ENCODE measurements at places on chromosomes 5 and 9.

- no peak for DNase-seq
Measured at GRCh38 chr5:32713770-32714381, 2.8 kb downstream of the NPR3 start.

GRCh38 chr5:154214371-154215106 lies 24.0 kb downstream of the GALNT10 start:
- no peak for DNase-seq

GRCh38 chr5:65961633-65962032 lies 35.3 kb downstream of the ERBIN start:
- no peak for DNase-seq

GRCh38 chr9:79812507-79813257 lies 240.9 kb downstream of the TLE4 start:
- no peak for DNase-seq

- DNase-seq: no peak
Measured at GRCh38 chr5:176574297-176574591, 25.1 kb downstream of the CDHR2 start.

DNA sequence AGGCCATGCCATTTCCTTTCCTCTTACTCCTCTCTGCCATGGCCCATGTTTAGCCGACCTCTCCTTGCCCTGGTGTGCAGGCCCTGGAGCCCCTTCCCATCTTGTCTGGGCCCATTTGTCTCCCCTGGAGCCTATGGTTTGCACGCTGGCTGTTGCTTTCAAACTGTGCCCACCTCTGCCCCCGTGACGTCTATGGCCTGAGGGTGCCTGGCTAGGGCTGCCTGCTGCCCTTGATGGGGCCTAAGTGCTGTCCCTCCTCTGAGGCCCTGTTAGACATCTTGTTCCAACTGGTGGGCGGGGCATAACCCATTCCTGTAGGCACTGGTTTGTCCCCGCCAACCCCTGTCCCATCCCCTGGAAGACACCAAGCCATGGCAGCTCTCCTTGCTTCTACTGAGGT lies 22.7 kb upstream of the ENHO start:
- no peak for DNase-seq

DNA sequence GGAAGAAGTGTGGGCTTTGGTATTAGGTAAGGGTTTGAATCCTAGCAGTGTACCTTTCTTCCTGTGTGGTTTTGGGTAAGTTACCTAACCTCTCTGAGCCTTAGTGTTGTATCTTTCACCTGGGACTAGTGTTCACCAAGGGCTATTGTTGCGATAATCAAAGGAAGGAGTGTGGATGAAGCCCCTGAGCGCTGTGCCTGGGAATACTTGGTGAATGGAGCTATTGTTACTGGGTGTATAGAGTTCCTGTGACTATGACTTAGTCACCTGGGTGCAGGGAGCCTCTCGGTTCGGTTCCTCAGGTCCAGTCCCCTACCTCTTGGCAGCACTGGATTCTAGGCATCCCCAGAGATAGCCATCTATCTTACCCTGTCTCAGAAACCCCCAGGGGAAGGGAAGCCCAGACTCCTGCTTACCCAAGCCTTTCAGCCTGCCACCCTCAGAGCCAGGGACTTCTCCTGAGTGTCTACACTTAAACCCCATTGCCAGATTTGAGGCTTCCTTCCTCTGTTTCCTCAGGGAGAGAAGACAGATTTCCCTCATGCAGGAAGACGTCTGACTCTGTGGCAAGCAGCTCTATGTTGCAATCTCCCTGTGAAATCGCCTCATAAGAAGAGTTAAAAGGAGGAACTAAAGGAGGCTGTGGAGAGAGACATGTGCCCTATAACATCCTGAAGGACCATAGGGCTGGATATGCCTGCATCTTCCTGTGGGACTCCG lies 181.0 kb upstream of the PITX1 start:
- DNase-seq: no peak

- no peak for DNase-seq
Measured at GRCh38 chr5:129717751-129718310, 30.1 kb upstream of the MINAR2 start.

DNA sequence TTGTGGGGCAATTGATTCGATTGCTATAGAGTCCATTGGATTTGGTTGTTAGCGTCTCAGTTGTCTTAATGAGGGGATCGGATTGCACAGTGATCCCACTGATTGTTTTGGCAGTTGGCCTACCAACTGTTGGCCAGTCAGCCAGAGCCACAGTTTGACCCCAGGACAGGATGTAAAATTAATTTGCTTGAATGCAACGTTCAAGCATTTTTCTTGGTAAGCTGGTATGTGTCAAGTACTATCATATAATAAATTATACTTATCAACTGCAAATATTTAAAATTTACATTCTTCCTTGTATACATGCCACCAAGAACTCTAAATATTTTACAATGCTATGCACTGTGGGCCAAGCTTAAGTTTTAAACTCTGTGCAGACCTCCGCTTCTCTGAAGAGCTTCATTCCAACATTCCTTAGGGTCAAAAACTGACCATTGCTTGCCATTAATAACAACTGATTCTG lies 80.4 kb upstream of the OSMR start:
- no peak for DNase-seq

GRCh38 chr5:159811712-159812111 lies 104.6 kb upstream of the ADRA1B start:
- no peak for DNase-seq

- DNase-seq: no peak
Measured at GRCh38 chr5:66515209-66515608, 81.0 kb upstream of the MAST4 start.

DNA sequence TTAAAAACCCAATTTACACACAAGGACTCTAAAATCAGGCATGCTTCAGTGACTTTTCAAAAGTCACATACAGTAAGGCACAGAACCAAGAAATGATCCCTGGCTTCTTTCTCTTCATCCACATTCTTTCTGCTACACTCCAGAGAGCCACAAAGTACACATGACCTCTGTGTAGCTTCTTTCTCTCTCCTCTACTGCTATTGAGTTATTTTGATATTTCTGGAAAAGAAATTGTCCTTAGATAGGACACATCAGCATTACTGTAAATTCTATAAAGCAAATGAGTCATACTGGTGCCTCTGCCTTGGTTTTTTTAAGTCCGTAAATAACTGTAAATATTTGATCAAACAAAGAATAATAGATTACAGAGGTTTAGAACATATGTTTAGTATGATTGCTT lies 96.3 kb downstream of the KIAA0825 start:
- DNase-seq: no peak

DNA sequence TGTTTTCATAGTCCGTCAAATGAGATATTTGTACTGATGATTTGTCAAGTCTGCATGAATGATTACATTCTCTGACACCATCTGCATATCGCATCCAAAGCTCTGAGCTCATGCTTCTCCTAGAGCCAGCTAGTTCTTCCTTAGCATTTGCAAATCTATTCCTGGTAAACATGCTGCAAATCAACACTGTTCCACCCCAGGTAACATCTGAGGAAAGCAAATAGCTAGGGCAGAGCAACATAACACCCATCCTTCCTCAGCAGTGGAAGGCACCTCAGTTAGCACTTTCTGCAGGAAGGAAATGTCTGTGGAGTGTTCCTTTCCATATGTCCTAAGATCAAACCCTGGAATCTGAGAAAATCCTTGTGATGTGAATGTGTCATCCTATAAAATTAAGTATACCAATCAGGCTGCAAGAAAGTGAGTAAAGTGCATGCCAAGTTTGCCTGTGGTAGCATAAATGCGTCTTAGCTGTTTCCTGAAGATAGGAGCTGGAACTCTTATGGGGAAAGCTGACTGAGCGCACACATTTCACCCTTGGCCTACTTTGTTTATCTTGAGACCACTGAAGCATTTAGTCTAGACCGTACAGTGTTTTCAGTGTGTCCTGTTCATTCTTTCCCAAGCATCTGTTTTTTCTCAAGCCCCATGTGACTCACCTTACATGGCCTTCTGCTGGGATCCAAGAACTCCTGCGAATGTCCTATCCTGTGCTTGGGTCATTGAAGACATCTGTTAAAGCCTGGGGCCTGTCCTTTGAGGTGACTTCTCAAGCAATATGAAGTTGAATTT lies 50.9 kb upstream of the STARD4 start:
- DNase-seq: no peak

- no peak for DNase-seq
Measured at GRCh38 chr9:129573977-129574376, 46.9 kb downstream of the C9orf50 start.

DNA sequence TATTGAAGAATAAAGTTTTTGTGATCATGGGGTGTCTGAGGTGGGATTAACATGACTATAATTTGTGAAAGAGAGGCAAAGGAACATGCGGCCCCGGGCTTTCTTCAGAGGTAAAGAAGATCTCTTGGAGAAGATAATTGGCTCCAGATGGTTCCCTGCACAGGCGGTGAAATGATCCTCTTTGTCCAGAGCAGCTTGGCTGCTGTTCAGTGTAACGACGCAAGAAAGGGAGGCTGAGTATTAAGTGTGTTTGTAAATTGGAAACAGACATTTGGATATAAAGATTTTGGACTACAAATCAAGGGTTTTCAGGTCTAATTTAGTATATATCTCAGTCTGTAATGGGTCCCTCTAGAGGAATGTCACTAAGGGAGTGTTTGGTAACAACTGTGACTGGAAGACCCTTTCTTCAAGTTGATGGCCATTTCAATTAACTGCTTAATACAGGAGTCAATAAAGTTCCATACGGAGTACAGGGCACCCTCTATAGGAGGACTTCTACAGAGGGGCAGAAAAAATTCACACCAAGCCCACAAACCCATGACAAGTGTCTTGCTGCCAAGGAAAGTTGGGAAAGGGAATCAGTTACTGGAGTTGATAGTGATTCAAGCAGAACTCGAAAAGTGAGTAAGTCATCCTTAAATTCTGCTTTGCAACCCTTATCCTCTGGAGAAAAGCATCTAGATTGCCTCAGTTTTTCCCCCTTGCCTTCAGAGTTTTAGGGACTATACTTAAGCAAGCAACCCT lies 4.1 kb downstream of the EQTN start:
- peak; percentile 67 for DNase-seq

- no peak for DNase-seq
Measured at GRCh38 chr9:36306471-36307306, 48.4 kb upstream of the GNE start.

DNA sequence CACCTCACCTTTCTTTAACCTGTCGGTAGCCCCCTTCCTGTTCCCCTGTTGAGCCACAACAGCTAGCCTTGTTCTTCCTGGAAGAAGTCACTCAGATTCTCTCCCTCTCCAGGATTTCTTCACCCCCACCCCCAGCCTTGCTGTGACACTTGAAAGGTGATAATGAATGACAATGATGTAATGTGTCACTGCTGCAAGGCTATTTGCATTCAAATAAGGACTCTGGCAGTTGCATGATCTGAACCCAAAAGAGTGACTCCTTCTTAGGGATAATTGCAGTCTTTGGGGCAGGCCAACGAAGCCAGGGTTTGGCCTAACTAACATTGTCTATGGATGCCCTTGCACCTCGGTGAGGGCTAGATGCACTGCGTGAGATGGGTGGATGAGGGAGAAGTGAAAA lies 154.4 kb upstream of the CLINT1 start:
- no peak for DNase-seq

- DNase-seq: no peak
Measured at GRCh38 chr9:27864644-27865438, 291.6 kb upstream of the C9orf72 start.

DNA sequence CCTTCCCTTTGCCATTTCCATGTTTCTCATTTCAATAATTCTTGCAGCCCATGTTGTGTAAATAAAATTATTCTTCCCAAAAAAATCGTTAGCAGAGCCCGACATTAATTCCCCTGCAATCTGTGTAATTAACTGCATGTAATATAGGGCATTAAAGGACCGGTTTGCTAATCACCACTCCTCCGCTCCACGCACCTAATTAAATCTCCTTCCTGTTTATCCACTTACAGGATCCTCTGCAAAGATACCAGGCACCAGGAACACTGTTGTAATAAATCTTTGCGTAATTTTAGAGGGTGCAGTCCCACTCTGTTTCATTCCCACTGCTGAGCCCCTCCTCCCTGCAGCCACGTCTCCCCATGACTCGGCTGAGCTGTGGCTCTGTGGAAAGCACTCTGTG lies 105.0 kb upstream of the PPP1R26 start:
- no peak for DNase-seq

GRCh38 chr5:77885519-77885918 lies 109.4 kb upstream of the TBCA start:
- DNase-seq: no peak

DNA sequence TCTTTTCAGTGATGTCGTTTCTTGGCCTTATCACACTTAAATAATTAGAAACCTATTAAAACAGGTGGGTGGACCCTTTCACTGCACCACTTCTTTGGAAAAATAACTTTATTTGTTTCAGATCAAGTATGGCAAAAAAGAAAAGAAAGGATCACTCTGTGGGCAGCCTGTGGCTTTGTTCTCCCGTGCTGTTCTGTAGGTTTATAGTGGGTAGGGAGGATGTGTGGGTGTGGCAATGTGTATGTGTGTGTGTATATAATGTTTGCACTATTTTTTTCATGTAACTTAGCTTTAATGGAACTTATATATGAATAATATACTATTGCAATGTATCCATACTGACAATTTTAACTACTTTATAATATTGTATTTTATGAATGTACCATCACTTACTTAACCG lies 85.9 kb downstream of the ACTBL2 start:
- DNase-seq: no peak

GRCh38 chr9:21060919-21061561 lies 16.7 kb downstream of the IFNB1 start:
- no peak for DNase-seq

DNA sequence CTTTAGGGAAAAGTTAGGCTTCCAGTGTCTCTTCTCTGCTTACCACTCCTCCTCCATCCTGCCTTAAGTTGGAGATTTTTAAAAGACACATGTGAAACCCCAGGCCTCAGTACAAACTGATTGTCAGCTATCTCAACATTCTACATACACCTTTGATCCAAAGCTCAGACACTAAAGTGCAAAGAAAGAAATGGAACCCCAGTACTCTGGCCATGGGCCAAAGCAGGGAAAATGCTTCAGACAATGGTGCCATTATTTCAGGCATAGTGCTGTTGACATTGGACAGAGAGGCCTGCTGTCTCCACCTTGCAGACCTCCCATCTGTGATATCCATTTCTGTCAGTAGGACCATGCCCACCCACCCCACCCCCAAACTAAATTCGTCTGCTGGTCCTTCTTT lies 49.1 kb downstream of the G3BP1 start:
- no peak for DNase-seq

DNA sequence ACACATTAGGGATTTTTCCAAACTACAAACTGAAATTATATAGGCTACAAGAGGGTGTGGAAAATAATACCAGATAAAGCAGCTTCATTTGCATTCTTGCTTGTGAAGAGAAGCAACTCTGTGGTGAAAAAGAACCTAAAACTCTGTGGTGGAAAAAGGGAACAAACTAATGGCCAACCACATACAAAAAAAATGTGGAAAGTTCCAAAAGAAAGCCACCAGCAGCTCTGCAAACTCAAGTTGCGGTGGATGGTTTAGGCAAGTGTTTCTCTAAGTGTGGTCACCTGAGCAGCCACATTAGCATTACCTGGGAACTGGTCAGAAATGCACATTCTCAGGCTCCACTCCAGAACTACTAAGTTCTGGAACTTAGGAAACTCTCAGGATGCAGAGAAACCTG lies 586.4 kb downstream of the ACTL7B start:
- no peak for DNase-seq
